Suppressor macrophage treated with lipopolysaccharide for 4 hours (primary cell): ENCODE measurements at places on chromosomes 5 and 9.

GRCh38 chr5:172283020-172283861 lies at the start of gene UBTD2:
TSS of gene UBTD2 (minus strand) at chr5:172283764. CDS start at chr5:172283665, 99 bp downstream.
- peak; percentile 86 for DNase-seq

GRCh38 chr9:128887914-128888350 lies 6.0 kb downstream of the LRRC8A start:
- DNase-seq: no peak

DNA sequence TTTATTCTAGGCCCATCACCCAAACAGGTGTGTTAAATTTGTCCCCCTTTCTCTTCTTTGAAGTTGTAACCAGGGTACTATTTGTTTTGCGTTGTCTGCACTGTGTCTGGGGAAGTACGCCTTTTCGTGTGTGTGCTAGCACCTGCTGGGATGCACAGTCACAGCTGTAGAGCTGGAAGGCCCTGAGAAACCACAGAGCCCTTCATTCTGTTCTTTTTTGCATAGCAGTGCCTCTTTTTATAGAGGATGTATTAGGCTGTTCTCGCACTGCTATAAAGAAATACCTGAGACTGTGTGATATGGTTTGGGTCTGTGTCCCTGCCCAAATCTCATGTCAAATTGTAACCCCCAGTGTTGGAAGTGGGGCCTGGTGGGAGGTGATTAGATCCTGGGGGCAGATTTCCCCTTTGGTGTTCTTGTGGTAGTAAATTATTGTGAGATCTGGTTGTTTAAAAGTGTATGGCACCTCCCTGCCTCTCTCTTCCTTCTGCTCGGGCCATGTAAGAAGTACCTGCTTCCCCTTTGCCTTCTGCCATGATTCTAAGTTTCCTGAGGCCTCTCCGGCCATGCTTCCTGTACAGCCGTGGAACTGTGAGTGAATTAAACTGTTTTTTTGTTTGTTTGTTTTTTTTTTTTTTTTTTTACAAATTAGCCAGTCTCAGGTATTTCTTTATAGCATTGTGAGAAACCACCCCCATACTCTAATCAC lies 14.0 kb downstream of the SEC61B start:
- no peak for DNase-seq

- DNase-seq: no peak
Measured at GRCh38 chr9:99907208-99907532, 716 bp downstream of the STX17 start.

DNA sequence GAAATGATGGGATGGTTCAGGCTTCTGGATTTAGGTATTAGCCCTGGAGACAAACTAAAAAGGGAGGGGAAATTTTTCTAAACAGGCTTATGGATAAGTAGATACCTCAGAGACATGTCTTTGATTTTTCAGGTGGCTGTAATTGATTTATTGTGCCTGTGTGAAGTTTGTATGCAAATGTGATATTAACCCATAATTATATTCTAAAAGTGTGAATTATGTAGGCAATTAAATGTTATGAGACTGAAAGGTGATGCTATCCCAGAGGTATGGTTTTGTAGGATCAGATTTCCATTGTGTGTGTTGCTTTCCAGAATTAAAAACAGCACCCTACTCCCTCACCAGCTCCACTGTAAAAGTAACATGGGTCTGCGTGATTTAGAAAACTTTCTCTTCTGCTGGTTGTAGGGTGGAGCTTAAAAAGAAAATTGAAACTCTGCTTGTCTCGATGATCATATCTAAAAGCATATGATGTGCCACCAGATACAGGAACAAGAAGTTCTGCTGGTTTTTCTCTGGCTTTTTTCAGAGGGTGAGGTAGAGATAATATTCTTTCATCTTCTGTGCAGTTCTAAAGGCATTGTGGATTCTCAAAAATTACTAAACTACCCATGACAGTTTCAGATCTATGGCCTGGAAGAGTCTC lies 71.8 kb upstream of the TAF11L2 start:
- peak; percentile 75 for DNase-seq

DNA sequence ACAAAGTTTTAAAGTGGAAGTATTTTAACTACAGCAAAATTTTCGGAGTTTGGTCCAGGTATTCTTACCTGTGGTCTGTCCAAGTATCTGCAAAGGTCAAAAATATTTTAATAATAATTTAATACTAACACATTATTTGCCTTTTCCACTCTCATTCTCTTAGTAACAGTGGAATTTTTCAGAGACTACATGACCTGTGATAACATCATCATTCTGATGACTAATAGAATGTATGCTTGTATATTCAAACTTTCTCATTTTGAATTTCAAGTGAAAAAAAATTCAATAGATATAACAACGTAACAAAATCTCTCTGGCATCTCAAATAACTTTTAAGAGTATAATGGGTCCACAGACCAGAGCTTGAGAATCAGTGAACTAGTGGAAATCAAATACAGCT lies 78.3 kb downstream of the FBXL17 start:
- DNase-seq: no peak

DNA sequence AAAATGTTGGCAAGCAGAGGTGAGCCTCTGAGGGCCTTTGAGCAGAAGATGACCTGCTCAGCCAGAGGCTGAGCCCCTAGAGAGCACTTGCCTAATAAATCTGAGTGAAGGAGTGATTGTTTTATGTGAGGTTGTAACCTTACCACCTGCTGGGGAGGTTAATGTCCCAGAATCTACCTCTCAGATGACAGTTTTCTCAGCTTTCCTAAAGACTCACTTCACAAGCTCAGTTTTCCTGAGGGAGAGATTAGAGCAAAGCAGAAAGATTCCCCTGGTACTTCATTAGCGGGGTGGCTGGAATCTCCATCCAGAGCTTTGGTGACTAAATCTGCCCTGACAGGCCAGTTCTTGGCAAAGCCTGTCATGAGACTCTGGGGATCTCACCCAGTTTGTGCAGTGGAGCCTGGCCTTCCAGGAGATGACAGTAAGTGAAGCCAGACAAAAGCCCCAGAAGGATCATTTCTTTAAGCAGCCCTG lies 48.8 kb upstream of the GALNT10 start:
- DNase-seq: no peak

DNA sequence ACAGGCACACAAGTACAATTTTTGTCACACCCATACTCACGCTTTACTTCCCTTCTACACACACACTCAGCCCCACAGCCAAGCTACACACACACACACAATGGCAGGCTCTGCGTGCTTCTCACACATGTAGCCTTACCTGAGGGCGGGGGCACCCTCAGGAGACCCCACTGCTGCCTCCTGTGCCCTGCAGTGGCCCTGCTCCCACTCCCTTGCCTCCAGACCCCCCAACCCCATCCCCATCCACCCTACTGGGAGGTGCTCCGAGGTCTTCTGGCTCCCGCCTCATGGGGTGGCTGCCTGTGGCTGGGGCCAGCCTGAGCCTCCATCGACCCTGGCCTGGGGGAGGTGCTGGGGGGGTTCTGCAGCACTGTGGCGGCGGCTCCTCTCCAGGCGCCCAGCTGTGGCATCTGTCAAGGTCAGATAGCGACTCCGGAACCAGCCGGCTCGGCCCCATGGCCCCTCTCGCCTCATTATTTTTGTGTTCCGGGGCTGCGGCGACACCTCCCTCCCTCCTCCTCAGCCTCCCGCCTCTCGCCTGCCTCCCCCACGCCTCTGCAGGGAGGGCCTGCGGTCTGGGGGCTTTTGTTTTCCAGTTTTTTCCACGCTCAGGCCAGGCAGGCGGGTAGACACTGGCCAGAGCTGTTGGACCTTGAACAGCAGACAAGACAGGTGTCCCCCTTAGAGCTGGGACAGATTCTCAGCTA lies 21.7 kb downstream of the CXXC5 start:
- no peak for DNase-seq

GRCh38 chr5:143781993-143782520 lies 29.9 kb upstream of the HMHB1 start:
- no peak for DNase-seq

- DNase-seq: no peak
Measured at GRCh38 chr5:180053061-180053602, 18.4 kb downstream of the RNF130 start.

DNA sequence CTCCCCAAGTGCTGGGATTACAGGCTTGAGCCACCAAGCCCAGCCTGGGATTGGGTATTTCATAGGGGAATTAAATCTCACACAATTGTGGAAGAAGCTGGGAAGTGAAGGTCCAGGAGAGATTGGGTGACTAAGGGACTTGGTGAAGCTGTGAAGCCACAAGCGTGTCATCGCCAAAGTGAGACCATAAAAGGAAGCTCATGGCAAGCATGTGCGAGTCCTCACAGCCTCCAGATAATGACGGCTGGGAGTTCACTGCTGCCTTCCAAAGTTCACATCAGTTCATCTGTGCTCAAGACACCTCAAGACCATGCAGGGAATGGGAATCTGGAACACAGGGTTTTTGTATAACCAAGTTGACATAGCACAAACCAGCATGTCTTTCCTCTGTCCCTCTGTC lies 210.6 kb downstream of the MARCHF11 start:
- no peak for DNase-seq

DNA sequence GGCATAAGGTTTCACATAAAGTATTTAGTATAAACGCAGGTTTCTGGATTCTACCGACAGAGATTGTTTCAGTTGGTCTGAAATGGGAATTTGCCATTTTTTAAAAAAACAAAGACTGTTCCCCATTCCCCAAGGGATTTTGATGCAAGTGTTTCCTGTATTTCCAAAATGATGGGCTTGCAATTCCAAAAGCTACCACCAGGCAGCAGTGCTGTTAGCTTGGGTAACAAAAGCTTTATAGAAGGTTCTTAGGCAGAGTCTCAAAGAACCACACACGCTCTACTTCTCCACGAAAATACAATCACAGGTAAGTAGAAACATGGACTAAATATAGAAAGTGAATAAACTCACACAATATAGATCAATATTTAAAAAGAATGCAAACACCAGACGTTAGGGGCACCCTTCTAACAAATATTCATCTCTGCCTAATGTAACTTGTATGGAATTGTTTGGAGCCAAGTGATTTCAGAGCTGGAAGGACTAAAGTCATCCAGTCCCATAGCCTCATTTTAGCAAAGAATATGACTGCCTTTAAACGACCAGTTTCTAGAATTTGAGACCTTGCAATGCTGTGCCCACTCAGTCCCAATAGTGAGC lies 154.3 kb downstream of the SPOCK1 start:
- peak; percentile 64 for DNase-seq
